Smooth muscle cell of the coronary artery (primary cell): ENCODE measurements at places on chromosomes 5 and 9. TPM values are rescaled to one million over a fixed set of nuclear protein-coding genes. Genes with fewer than 3 reads are reported as not detected.

Gene C9
- total RNA-seq: 1.4 TPM in 1 of 2 replicates, not detected in the other

Gene TEX10
- total RNA-seq: 15.0 and 21.9 TPM in 2 replicates

Gene NR4A3
- 0.23 and 0.35 TPM in 2 replicates for total RNA-seq

Gene IL5
- total RNA-seq: not detected in 2 replicates

Gene SLC34A3
- not detected in 2 replicates for total RNA-seq

Gene CNTNAP3
- 0.12 and 5.6 TPM in 2 replicates for total RNA-seq

Gene SHISAL2B
- not detected in 2 replicates for total RNA-seq

Gene IL3
- total RNA-seq: not detected in 2 replicates

Gene HNRNPAB
- 14.9 and 60.7 TPM in 2 replicates for total RNA-seq

Gene ASTN2
- total RNA-seq: 7.1 and 24.5 TPM in 2 replicates

Gene CA9
- total RNA-seq: 0.98 TPM in 1 of 2 replicates, not detected in the other

Gene OLFM1
- total RNA-seq: 0.15 and 4.2 TPM in 2 replicates

Gene FOXD4L4
- under 0.01 and 0.08 TPM in 2 replicates for total RNA-seq
